ENCODE measurements at places on chromosomes 3 and 15.

DNA sequence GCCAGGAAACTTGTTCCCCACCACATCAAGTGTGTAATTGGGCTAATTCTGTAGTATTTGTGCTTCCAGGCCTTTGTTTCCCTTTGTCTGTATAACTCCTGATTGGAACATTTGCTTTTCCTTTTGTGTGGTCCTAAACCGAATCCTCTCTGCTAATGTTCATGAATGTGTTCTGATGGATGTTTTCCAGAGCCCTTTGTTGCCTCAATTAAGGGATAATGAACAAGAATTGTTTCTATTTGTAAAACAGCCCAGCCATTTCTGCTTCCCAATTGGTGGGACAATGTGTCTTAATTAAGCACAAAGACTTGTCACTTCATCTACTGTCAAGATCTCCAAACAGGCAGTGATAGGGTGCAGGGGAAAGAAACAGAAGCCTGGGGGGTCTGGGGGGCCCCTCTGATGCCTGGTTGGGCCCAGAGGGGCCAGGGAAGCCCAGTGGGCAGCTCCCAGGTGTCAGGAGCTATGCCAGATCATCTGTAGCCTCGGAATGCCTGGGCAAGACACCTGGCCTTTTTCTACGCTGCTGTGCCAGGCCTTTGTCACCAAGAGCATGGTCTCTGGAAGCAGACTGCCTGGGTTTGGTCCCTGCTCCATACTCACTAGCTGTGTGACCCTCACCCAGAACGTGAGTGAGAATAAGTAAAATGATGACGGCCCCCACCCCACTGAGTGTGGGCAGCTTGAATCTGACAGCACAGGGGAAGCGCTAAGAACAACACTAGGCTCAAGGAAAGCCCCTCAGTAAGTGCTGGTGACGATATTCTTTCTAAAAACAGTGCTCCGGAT, 116.6 kb upstream of the PRR20G start:
- H3K4me1 ChIP-seq, result no peaks in the 10 kb centered on the region
- peaks cover 41% of the 10 kb centered on the region for H3K27me3 ChIP-seq
- H3K36me3 ChIP-seq, result no peaks in the 10 kb centered on the region
- no peak overlapping the region for H3K27ac ChIP-seq
- no peak overlapping the region for H3K4me3 ChIP-seq

DNA sequence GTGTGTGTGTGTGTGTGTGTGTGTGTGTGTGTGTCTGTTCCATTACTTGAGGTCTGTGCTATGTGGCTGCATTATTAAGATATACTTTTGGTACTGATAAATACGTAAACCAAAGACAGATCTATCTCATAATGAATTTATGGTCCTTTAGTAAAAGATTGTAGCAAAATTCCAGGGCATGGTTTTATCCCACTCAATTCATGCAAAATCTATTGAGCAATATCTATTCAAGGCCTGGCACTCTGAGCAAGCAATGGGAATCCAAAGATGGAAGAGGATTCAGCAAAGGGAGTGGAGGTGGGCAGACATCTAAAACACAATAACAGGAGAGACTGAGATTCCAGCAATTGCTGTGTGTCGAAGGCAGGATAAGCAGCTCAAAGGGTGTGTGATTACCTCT, 86.8 kb downstream of the RFTN1 start:
- no peaks in the 10 kb centered on the region for H3K4me1 ChIP-seq
- no peak overlapping the region for H3K27ac ChIP-seq
- H3K36me3 ChIP-seq, result no peaks in the 10 kb centered on the region

GRCh38 chr3:52257911-52258310, 12.4 kb downstream of the PPM1M start:
- H3K4me1 ChIP-seq, result no peaks in the 10 kb centered on the region
- H3K4me3 ChIP-seq, result no peak overlapping the region
- H3K27ac ChIP-seq, result no peak overlapping the region
- H3K27me3 ChIP-seq, result no peaks in the 10 kb centered on the region
- no peak for DNase-seq
- peaks cover 94% of the 10 kb centered on the region for H3K36me3 ChIP-seq

- H3K4me1 ChIP-seq, result no peaks in the 10 kb centered on the region
- H3K27me3 ChIP-seq, result no peaks in the 10 kb centered on the region
- no peak overlapping the region for H3K4me3 ChIP-seq
- H3K36me3 ChIP-seq, result no peaks in the 10 kb centered on the region
- H3K27ac ChIP-seq, result no peak overlapping the region
- no peak for DNase-seq
Observed at GRCh38 chr3:181757694-181758306, 46.1 kb downstream of the SOX2 start.

- no peaks in the 10 kb centered on the region for H3K4me1 ChIP-seq
- no peak for DNase-seq
- no peak overlapping the region for H3K4me3 ChIP-seq
- no peaks in the 10 kb centered on the region for H3K36me3 ChIP-seq
- H3K27ac ChIP-seq, result no peak overlapping the region
Observed at GRCh38 chr3:97689962-97690361, 74.6 kb upstream of the ARL6 start.

GRCh38 chr15:48984811-48985352, 21.2 kb upstream of the SHC4 start:
- no peak overlapping the region for H3K27ac ChIP-seq
- H3K36me3 ChIP-seq, result 0 out of 3 replicates have a peak, but pooled peaks cover under 1% of the 10 kb centered on the region
- no peak for DNase-seq

All from HepG2 (cell line).